ENCODE measurements at places on chromosomes 16 and 17.

DNA sequence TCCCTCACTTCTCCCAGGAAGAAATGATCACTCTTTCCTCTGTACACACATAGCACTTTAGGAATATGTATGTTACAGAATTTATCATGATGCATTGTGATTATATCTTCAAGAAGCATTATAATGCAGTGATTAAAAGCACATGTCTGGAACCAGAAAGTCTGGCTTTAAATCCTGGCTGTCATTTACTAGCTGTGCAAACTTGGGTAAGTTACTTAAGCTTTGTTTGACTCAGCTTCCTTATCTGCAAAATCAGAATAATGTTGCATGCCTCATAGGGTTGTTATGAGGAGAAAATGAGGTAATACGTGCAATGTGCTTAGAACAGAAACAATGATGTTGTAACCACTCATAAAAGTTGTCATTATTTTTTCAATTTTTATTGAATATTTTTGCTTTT lies 156.3 kb upstream of the ZKSCAN2 start:
- no peak for DNase-seq

GRCh38 chr16:75011634-75012307 lies 12.9 kb downstream of the ZNRF1 start:
- DNase-seq = no peak

DNA sequence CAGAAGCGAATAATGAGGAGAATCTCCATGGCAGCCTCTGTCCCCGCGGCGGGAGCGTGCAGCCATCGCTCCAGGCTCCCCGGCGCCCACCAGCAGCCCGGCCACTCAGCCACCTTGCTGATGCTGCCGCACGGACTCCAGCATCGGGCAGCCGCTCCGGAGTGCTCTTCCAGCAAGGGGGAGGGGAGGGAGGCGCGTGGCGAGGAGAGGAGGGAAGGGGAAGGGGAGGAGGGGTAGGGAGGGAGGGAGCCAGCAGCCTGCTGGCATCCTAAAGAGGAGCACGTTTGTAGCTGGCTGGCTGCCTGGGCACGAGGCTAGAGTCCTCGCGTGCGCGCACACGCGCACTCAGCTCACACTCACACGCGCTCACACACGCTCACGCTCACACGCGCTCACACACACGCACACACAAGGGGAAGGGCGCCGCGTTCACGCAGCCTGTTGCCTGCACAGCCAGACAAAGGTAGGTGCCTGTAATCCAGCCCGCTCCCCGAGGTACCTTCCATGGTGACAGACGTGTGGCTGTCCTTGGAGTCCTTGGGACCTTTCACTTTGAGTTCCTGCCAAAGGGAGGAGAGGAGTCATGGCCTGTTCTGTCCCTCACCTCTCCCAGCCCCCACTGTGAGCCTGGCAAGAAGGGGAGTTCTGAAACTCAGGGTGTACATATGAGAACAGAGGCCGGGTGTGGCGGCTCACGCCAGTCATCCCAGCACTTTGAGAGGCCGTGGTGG lies 82.1 kb downstream of the TIMM22 start:
- peak; percentile 70 for DNase-seq

- no peak for DNase-seq
Observed at GRCh38 chr16:11835891-11836649, 15.3 kb downstream of the RSL1D1 start.

All from ovary (tissue), 10 donors.